ENCODE measurements at places on chromosomes 3 and 15. TPM values are rescaled to one million over a fixed set of nuclear protein-coding genes. Genes with fewer than 3 reads are reported as not detected.

ATP13A5 gene
- 0.21 TPM for polyA plus RNA-seq

CYP8B1 gene
- polyA plus RNA-seq = 0.25 TPM

RHCG gene
- 0.81 TPM for polyA plus RNA-seq

CCDC71 gene
- polyA plus RNA-seq = 13.5 TPM

EMC7 gene
- 52.0 TPM for polyA plus RNA-seq

CD276 gene
- polyA plus RNA-seq = 7.8 TPM

PRKAR2A gene
- 20.0 TPM for polyA plus RNA-seq

SLC28A1 gene
- polyA plus RNA-seq = 64.6 TPM

Data from small intestine (tissue), 16 donors.